ENCODE measurements at places on chromosomes 12 and 14.
A peak's percentile ranks its signal among the peaks of the same experiment; 100 is the strongest.

- DNase-seq = no peak
Observed at GRCh38 chr14:54840336-54840735, 62.3 kb downstream of the GCH1 start.

DNA sequence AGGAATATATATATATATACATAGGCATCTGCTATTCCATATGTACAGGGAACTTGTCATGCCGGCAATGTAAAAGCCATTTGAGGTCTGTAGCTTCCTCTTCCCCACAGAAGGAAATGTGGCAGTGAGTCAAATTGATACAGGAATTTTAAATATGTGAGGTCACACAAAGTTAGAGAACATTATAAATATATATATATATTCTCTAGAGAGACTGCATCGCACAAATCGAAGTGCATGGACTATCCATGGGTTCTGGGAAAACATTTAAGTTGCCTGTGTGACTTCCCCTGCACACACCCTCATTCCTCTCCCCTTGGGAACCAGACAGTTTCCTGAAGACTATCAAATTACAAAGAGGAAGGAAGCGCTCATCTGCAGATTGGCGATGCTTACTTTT is 100.9 kb upstream of the CCDC91 start:
- DNase-seq = peak; percentile 36

DNA sequence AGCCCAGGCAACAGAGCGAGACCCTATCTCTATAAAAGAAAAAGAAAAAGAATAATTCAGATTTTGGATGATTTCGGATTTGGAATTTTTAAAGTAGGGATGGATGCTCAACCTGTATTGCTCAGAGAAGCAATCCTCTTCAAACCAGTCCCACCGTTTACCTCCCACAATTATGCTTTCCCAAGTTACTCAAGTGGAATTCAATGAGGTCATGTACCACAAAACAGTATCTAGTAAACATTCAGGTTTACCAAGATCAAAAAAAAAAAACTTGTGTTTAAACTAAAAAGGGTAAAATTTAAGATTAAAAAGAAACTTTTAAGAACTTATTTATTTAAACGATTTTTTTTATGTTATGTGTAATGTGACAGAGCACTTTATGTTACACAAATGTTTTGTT is 2.5 kb downstream of the KDM5A start:
- peak; percentile 56 for DNase-seq

DNA sequence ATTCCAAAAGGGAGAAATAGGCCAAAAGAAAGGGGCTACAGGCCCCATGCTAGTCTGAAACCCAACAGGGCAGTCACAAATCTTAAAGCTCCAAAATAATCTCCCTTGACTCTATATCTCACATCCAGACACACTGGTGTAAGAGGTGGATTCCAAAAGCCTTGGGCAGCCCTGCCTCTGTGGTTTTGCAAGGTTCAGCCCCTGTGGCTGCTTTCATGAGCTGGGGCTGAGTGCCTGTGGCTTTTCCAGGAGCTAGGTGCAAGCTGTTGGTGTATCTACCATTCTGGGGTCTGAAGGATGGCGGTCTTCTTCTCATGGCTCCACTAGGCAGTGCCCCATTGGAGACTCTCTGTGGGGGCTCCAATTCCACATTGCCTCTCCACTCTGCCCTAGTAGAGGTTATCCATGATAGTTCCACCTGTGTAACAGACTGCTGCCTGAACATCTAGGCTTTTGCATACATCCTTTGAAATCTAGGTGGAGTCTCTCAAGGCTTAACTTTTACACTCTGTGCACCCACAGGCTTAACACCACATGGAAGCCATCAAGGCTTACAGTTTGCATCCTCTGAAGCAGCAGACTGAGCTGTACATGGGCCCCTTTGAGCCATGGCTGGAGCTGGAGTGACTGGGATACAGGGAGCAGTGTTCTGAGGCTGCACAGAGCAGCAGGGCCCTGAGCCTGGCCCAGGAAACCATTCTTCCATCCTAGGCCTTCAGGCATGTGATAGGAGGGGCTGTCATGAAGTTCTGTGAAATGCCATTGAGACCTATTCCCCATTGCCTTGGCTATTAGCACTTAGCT is 66.5 kb upstream of the ABCD2 start:
- DNase-seq = no peak

GRCh38 chr12:21301-22189 is 45.0 kb upstream of the IQSEC3 start:
- no peak for DNase-seq

DNA sequence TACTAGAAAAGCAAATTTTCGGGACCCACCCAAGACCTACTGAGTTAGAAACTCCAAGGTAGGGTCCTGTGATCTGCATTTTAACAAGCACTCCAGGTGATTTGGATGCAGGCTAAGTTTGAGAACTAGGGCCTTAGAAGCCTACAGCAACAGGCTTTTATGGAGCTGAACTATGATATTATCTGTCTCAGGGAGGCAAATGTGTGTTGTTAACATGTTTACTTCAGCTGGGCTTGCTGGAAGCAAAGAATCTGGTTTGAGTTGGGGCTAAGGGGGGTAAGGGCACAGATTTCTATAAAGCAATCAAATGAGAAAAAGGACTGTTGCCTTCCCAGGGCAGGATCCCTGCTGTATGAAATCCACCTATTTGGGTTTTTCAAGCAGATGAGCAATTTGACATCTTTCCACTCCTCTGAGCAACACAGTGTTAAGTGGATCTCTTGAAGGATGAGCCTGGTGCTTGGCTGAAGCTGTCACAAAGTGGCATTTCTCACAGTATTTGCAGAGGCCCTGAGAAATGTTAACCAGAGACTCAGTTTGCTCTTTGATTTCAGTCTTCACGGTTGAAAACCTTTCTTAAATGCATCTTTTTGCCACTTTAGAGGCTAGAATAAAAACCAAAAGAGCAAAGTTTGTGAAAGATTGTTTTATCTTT is 36.2 kb upstream of the SOCS2 start:
- DNase-seq = no peak

All from fibroblast of pulmonary artery (primary cell).